Right renal cortex interstitium (tissue), 3 donors: ENCODE measurements at places on chromosomes 5 and 9. TPM values are rescaled to one million over a fixed set of nuclear protein-coding genes. Genes with fewer than 3 reads are reported as not detected.

DNA sequence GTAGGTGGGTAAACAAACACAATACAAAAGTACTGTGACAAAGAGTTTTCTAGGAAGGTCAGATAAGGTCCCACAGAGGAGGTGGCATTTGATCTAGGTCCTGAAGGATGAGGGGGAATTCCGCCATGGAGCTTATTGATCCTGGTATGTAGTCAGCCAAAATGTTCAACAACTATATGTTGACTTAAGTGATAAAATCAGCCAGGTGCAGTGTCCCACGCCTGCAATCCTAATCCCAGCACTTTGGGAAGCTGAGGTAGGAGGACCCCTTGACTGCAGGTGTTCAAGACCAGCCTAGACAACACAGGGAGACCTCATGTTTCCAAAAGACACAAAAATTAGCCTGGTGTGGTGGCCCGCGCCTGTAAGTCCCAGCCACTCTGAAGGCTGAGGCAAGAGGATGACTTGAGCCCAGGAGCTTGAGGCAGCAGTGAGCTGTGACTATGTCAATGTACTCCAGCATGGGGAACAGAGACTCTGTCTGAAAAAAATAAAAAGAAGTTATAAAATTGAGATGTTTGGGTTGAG lies 46.4 kb upstream of the PLIN2 start:
- DNase-seq: no peak

DNA sequence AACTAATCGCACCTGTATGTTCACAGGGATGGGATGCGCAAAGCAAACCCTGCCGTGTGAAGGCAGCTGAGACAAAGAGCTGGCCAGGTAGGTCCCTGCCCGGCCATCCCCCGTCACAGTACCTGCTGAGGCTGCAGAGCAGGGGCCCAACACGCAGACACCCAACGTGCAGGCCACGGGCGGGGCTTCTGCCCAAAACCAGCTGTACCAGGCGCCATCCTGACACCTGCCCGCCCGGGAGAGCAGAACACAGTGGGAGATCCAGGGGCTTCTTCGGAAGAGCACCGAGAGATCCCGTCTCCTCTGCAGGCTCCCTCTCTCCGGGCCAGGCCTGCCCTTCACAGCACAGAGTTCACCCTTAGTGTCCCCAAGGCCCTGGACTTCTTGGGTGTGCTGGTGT lies 28.4 kb downstream of the ABO start:
- DNase-seq: no peak

GRCh38 chr9:89484475-89485404 lies 13.2 kb downstream of the SEMA4D start:
- DNase-seq: no peak

DNA sequence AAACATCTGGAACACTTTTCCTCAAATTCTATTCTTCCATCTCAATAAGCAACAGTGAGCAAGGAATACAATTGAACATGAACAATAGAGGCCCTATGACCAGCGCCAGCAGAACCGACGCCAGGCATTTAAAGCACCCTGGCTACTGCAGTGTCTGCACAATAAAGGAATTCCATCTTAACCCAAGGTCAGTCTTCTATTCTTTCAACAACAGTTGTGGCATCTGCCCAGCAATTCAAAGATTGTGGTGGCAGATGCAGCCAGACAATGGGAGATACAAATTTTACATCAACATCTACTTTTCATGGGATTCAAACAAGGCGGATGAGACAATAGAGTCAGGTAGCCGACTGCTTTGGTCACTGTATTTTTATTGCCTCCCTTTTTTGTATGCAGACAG lies 65.9 kb downstream of the ELL2 start:
- DNase-seq: no peak

- no peak for DNase-seq
Measured at GRCh38 chr9:91158286-91158685, 203.4 kb downstream of the AUH start.

DNA sequence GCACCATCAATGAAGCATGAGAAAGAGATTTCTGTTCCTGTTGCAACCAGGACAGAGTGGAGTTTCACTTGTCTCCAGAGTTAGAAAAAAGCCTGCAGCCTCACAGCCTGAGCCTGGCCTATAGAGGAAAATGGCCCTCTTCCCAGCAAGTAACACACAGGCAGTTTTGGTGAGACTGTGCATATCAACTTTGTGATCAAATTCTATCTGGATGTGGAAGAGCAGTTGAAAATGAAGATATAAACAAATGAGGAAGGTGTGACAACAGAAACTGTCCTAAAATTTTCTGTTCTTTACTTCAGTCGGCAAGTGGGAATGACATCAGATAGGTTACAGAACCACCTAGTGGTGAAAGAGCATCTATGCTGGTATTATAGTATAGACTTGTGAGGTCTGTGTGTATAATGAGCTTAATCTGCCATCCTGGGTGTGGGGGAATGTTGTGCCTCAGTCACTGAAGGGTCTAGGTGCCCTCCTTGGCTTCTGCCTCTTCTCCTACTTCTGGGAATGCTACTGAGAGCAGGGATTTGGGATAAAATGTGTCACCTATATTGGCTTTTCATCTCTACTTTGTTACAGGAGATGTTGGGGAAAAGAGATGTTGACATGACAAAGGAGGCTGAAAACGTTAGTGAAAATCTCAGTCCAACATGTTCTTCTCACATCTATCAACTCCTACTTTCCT lies 28.2 kb downstream of the YIPF5 start:
- no peak for DNase-seq

GRCh38 chr9:131658377-131659129 lies 81.3 kb downstream of the RAPGEF1 start:
- no peak for DNase-seq

Gene BTNL8
- polyA plus RNA-seq: 0.54 TPM

Gene PCDHA1
- polyA plus RNA-seq: 0.06 TPM

Gene CD14
- polyA plus RNA-seq: 7.6 TPM

Gene BTNL9
- 5.4 TPM for polyA plus RNA-seq
